SJSA1 (cell line): ENCODE measurements at places on chromosomes 6 and 20. TPM values are rescaled to one million over a fixed set of nuclear protein-coding genes. Genes with fewer than 3 reads are reported as not detected.

Gene CDH4
- 0.13 TPM in 1 of 2 replicates, not detected in the other for total RNA-seq

Gene C20orf141
- not detected in 2 replicates for total RNA-seq

Gene PTCRA
- not detected in 2 replicates for total RNA-seq

- DNase-seq = no peak
Observed at GRCh38 chr6:22079783-22080182, 217.1 kb downstream of the PRL start.

DNA sequence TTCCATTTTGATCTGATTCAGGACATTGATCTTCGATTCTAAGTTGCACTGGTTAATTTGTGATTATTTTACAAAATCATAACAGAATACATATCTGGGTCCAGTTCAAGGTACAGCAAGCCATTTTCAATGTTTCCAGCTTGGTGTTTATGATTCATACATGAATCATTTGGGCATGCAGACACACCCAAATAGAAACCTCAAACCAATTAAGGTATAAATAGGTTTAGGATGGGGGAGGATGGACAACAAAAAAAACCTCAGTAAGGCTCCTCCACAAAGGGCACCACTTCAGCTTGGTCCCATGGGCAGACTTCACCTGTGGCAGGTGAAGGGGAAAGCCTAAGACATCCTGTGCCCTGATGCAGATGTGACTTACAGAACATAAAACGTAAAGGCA, 192.7 kb downstream of the KHDC1L start:
- DNase-seq = no peak

DNA sequence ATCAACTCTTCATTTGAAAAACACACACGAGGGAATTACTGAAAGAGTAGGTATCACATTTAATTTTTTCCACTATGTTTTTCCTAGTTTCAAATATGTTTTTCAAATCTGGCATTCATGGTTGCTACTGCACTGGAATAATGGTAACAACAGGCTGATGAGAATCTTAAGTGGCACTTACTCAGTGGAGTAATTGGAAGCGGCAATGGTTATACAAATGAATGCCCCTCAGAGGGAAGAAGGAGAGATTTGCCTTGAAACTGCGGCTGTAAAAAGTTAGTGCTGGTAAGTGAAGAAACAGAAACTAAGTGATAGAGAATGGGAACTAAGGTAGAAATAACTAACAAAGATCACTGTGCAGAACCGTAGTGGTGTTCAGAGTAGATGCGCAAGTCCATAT, 41.0 kb upstream of the PDE7B start:
- no peak for DNase-seq

DNA sequence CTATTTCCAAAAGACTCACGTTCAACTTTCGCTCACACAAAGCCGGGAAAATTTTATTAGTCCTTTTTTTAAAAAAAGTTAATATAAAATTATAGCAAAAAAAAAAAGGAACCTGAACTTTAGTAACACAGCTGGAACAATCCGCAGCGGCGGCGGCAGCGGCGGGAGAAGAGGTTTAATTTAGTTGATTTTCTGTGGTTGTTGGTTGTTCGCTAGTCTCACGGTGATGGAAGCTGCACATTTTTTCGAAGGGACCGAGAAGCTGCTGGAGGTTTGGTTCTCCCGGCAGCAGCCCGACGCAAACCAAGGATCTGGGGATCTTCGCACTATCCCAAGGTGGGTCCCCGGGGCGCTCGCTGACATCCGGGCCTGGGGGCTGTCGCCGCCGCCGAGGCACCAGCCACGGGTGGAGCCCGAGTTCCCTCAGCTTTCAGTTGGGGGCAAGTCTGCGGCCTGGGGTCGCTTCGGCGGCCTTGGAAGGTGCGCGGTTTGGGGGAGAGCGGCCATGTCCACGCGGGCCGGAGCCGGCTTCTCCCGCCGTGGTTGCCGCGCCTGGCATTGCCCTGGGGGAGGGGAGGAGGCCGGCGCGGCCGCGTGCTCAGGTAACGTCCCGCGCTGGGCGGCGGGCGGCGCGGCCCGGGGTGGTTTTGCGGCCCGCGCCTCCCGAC, 429 bp downstream of the AMD1 start:
- DNase-seq = peak; percentile 47
